ENCODE measurements at places on chromosomes 6 and 20.

- DNase-seq: no peak
These were observed 180.5 kb downstream of the IBTK start for GRCh38 chr6:82066991-82067411.

DNA sequence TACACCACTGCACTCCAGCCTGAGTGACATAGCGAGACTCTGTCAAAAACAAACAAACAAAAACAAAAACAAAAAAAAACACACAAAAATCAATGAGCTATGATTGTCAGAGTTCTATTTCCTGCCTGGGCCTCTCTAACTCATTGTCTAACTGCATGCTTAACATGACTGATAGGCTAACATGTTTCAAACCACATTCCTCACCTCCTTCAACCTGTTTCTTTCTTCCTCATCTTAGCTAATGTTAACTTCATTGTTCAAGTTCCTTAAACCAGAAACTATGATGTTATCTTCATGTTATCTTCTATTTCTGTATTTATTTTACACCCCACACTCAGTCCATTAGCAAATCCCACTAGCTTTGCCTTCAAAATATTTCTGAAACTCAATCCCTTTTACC lies 41.5 kb downstream of the BEND6 start:
- no peak for DNase-seq

- no peak for DNase-seq
These were observed 897.4 kb upstream of the CITED2 start for GRCh38 chr6:140271759-140272377.

- peak; percentile 38 for DNase-seq
These were observed 83.4 kb downstream of the TXNDC5 start for GRCh38 chr6:7827142-7827541.

GRCh38 chr6:70304616-70305015 lies 1.7 kb upstream of the COL9A1 start:
- no peak for DNase-seq

GRCh38 chr20:57313230-57313629 lies 16.4 kb upstream of the SPO11 start:
- DNase-seq: no peak

DNA sequence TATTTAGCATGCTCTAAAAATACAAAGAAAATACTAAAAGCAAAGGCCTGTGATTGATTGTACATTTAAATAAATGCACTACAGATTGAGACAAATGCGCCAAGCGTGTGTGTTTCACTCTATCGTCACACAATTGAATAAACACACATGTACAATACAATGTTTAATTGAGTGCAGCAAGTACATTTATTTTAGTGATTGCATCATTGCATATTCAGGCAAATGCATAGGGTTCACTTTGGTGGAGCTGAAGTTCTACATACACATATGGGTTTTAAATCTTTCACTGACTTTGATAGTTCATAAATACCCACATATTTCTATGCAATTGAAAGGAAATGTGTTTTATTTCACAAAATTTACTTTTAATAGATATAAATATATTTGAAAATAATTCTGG lies 750.6 kb upstream of the MMS22L start:
- DNase-seq: no peak

DNA sequence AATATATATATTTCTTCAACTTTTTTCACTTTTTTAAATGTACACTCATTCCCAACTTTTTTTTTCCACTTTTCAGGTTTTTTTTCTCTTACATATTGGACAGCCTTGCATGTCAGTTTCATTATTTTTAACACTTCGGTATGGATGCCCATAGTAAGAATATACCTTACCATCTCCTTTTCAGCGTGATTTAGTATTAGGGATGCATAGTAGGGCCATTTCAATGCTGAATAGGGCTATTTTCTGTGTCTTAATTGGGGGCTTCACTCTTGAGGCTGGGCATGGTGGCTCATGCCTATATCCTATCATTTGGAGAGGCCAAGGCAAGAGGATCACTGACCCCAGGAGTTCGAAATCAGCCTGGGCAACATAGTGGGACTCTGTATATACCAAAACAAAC lies 6.7 kb downstream of the RNF114 start:
- DNase-seq: no peak

- no peak for DNase-seq
These were observed 1.5 kb upstream of the RAD21L1 start for GRCh38 chr20:1224205-1224890.
